ENCODE measurements at places on chromosomes 5 and 9.

GRCh38 chr5:64000096-64000495 lies 37.9 kb upstream of the HTR1A start:
- no peak for DNase-seq

DNA sequence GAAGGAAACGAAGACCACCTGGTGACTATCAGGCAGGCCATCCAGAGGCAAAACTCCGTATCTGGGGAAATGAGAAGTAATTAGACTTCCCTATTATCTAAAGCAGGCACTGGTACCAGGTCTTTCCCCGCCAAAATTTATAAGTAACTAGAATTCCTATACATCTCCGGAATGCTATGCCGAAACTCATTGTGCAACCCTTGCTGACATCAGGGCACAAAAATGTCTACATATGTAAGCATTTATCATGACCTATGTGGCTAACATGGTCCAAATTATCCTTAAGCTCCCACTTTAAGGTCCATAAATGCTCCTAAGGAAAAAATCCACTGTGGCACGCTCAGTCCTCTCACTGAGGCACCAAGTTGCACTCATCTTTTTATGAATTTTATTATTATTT lies 17.8 kb downstream of the ACTL7B start:
- peak; percentile 5 for DNase-seq

DNA sequence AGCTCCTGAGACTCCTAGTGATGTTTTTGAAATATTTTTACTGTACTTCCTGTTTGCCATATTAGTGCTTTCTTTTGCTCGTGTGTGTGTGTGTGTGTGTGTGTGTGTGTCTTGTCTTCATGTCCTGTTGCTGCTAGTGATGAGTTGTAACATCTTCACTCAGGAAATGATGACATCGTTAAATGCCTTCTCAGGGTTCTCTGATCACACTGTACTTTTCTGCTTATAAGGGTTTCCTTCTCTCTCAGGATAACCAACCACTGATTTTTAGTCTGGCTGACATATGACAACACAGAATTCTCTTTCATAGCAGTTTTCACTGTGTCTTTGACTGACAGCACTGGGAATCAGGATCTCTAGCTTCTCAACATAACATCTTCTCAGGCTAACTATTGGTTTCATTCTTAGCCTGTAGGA lies 16.1 kb downstream of the SV2C start:
- DNase-seq, result no peak

GRCh38 chr5:134508521-134509195 lies 16.8 kb upstream of the JADE2 start:
- DNase-seq, result no peak

DNA sequence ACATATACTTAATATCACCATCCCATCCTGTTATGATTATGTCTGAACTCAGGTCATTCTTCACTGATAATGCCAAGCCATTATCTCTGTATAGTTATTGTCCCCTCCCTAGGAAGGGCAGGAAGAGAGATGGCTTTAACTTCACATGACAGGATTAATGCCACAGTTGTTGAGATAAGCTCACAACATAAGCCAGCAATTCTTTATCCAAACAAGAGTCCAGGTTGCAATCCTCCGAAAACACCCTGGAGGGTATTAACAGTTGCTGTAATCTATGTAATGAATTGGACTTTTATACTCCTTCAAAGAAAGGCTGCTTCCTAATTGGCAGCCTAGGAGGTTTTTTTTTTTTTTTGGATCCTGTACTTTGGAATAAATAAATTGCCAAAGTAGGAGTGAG lies 779.4 kb downstream of the SEMA5A start:
- no peak for DNase-seq

DNA sequence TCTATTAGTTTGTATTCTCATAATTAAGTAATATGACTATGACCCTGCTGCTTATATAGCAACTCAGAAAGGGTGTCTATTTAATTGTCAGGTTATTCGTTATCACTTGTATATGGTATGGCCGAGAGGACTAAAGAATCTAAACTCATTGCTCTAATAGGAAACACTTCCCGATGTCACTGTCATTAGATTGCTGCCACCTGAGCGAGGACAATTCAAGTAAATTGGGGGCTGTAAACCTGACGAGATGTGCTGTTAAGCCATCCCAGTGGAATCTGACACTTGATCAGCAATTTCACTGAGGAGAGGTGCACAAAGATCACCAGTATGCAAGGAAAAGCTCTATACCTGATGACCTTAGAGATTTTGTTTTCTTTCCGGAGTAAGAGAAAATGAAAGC lies 1319.3 kb downstream of the MAT2B start:
- DNase-seq, result no peak

DNA sequence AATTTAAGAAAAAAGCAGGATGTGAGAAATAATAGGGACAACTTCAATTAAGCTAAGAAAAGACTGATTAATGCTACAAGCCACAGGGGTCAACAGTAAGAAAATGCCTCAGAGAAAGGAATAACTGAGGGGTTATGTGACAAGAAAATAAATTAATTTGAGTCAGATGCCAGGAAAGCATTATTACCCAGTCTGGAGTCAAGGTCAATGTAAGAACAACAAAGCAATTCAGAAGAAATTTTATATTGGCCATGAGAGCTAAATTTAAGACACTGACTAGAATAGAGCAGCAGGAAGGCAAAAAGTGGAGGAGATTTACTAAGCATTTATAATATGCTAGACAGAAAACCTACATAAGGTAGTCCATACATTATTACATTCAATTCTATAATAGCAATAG lies 73.5 kb downstream of the CDH10 start:
- no peak for DNase-seq

DNA sequence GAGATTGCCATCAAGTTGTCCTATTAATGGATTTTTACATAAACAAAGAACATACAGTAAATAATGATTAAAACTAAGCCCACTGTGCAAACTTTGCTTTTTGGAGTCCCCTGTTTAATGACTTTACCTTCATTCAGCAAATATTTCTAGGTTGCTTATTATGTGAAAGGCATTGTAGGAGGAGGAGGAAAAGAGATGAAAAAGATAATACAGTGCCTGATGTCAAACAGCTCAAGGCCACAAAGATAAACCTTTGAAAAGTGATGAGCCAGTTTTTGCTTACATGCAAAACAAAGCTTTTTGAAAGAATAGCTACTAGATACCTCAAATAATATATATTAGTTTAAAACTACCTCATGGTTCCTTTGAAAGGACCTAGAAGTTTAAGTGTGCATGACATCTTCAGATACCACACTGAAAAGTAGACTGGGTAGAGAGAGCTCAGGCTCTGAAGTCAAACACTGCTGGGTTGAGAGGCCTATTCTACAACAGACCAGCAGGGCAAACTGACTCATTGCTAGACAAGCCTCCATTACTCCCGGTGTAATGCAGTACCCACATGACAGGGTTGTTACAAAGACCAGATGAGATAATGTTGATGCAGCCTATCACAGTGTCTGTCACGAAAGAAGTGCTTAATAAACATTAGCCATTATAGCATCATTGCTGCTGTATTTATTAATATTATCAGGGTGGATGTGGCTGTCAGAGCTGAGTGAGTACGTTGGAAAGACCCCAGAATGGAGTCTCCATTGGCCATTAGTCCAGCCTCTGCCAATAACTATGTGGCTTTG lies 11.8 kb downstream of the DEPDC1B start:
- DNase-seq, result no peak

DNA sequence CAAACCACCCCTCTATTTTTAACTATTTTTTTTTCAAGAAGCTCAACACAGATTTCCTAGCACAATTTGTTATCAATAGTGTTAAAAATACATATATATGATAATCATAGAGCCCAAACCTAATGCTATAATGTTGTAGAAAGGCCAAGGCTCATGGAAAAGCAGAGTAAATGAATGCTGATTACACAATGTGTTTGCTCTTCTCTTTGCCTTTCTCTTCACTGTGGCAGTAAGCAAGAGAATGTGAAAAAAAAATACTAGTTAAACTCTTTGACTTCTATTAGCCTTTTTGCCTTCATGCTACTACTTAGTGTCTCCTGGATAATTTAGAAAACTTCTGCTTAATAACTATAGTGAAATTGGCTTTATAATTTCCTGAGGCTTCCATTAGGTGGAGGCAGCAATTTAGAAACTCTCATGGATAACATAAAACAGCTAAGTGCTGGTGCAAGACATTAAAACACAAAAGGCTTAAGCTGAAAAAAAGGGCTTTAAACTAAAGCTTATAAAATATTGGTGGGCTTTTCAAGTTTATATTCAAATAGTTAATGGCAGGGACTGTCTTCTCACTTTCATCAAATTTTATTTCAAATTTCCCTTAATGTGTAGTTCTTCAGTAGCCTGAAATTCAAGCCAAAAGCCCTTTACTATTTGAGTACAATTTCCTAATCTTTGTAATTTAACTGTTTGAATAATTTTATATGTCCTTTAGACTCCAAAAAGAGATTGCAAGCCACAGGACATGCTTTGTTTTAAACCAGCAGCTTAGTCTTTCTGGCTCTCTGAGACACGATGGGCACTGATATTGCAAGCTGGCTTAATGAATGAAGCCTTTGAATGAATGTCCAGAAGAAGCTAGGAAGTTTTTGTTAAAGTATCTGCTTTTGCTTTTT lies 2031.8 kb upstream of the CDH6 start:
- peak; percentile 7 for DNase-seq

DNA sequence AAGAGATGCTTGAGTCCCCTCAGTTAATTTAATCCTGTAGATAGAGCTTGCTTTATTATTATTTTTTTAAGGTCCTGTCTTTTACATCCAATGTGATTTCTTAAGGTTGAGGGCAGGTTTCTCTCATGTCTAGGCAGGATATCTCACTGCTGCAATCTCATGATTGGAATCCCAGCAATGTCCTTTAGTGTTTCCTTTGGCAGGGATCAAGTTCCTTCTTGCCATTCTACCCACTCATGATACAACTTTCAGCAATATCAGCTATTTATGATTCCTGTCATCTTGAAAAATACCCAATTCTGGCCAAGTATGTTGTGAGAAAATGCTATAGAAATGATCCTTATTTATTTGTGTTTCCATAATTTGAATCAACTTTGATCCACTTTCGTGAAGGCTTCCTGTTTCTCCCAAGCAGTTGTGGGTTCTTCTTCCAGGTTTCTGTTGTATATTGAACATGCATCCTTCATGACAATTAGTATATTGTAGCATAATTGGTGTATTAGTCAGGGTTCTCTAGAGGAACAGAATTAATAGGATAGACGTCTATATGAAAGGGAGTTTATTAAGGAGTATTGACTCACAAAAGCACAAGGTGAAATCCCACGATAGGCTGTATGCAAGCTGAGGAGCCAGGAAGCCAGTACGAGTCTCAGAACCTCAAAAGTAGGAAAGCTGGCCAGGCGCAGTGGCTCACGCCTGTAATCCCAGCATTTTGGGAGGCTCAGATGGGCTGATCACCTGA lies 18.4 kb upstream of the VPS13A start:
- DNase-seq, result no peak

DNA sequence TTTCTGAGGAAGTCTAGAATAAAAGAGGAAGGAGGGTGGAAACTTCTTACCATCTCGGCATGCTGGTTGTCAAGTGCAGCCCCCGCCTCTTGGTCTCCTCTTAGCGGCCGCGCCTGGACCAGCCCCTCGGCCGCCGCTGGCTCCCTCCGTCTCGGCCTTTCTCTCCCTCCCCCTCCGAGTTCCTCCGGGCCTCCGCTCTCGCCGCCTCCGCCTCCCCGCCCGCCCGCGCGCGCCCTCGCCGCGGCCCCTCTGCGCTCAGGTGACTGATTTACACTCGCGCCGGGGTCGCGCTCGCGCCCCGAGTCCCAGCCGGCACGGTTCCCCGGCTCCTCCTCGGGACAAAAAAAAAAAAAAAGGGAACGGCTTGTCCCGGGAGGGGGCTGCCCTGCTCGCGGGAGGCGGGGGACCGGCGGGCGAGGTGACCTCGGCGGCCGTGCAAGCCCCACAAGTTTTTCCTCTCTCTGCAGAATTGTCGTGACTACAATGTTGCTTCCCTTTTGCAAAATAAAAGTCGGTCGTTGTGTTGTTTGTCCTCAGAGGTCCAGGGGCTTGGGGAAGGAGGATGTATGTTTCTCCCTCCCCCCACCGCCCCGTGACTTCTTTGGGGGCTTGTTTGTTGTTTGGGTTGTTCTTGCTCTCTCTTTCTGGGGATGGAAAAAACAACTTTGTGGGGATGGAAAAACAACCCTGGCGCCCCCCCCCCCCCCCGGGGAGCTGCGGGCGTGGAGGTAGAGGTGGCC lies at the start of gene BNC2:
Gene BNC2 (minus strand): TSS at position 75 of the 740 bp plus-strand sequence. CDS start 22 bp downstream, at position 53.
- DNase-seq, result peak; percentile 90

GRCh38 chr5:1516615-1517601 lies 6.9 kb downstream of the LPCAT1 start:
- no peak for DNase-seq

DNA sequence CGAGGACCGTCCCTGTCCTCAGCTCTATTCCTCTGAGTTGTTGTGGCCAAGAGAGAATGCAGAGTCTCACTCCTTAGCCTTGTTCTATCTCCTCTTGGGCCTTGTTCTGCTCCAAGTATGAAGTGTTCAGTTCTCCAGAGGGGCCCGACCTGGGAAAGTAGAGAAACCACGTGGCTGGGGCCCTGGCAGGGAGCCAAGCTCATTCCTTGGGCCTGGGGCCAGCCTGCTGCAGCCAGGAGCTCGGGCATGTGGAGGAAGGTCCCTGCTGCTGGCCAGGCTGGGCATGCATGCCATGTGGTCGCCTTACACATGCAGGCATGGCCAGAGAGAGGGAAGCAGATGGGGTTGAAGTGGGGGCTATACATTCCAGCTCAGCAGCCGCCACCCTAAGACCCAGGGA lies 60.7 kb downstream of the COL27A1 start:
- DNase-seq, result peak; percentile 78

DNA sequence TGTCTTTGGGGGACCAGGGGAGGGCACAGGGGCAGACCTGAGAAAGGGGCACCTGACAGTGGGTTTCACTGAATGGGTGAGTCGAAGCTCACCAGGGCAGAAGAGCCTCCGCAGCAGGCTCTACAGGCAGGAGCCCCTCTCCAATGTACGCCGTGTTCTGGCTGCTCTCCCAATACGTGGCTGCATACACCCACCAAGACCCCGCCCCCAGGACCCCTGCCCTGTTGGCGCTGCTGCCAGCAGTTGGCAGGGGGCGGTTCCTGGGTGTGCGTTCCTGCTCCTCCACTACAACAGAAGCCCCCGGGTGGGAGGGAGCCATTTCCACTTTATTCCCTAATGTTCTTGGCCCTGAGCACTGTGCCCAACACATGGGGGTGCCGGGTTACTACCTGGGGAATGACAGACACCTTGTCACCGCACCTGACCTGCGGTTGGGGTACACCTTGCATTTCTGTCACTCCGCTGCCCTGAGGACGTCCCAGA lies 30.3 kb downstream of the SARDH start:
- DNase-seq, result no peak

DNA sequence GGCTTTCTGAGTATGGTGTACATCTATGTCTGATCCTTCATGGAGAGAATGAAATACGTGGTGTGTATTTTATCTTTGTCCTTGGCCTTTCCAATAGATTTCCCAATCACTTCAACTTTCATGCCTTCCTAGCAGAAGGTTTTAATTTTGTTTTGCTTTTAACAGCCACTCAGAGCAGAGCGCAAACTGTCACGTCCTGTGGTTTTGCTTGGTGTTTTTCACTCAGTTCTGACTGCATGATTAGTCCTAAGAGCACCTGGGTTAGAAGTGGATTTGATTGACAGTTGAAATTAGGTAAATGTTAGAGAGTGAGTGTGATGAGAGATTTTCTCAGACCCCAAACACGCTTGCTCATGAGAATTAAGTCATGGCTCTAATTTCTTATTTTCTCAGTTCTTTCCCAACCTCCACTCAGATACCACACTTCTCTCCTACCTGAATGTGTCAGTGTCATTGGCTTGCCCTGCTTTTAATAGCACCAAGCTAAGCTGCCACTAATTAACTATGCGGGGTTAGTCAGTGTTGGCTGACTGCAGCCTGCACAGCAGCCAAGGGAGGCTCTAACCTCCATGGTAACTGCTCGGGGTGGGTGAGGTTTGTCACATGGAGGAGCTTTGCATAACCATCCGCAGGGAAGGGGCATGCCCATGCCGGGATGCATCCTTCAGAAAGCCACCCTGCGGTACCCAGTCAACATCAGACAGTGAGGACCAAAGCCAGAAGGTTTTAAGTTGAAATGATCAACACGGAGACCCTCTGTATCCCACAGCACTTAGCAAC lies 173.4 kb downstream of the NR3C1 start:
- no peak for DNase-seq
